GF-D8 (cell line): ENCODE measurements at places on chromosomes 3 and 15.

- DNase-seq, result no peak
Observed at GRCh38 chr3:86990734-86991481, at the start of gene VGLL3. Gene VGLL3, minus strand, starts transcription at chr3:86991149. Its CDS starts 406 bp downstream, at chr3:86990743.

- no peak for DNase-seq
Observed at GRCh38 chr15:36024031-36024688, 478.2 kb upstream of the DPH6 start.

GRCh38 chr15:64856429-64857145 is 14.9 kb downstream of the PLEKHO2 start:
- no peak for DNase-seq

- no peak for DNase-seq
Observed at GRCh38 chr15:45157974-45158373, 28.2 kb downstream of the DUOX1 start.

GRCh38 chr15:86863226-86863915 is 783.7 kb downstream of the AGBL1 start:
- no peak for DNase-seq
